ENCODE measurements at places on chromosomes 7 and 10. TPM values are rescaled to one million over a fixed set of nuclear protein-coding genes. Genes with fewer than 3 reads are reported as not detected.

The MSANTD7 gene
- 8.2 TPM for total RNA-seq

The SEMA3C gene
- 19.8 TPM for total RNA-seq

The TPK1 gene
- total RNA-seq: 14.1 TPM

The LYZL1 gene
- total RNA-seq: not detected

The TCERG1L gene
- not detected for total RNA-seq

The SLC39A12 gene
- 0.27 TPM for total RNA-seq

The WBP1L gene
- total RNA-seq: 81.1 TPM

The PTPRN2 gene
- 3.3 TPM for total RNA-seq

The ST8SIA6 gene
- 2.4 TPM for total RNA-seq

The TAS2R41 gene
- 0.69 TPM for total RNA-seq

The ACADSB gene
- 25.5 TPM for total RNA-seq

The LIPJ gene
- not detected for total RNA-seq

The TMEM178B gene
- total RNA-seq: 0.42 TPM

The SCIN gene
- 1.7 TPM for total RNA-seq

The CCDC172 gene
- not detected for total RNA-seq

The C10orf143 gene
- 3.2 TPM for total RNA-seq

The LRIT1 gene
- not detected for total RNA-seq

The CPA4 gene
- total RNA-seq: 1.0 TPM

The OGDHL gene
- total RNA-seq: not detected

The CISD1 gene
- total RNA-seq: 28.8 TPM

The ZMYND11 gene
- 79.7 TPM for total RNA-seq

The LBX1 gene
- total RNA-seq: not detected

The CASP7 gene
- 22.2 TPM for total RNA-seq

The GDF10 gene
- total RNA-seq: 27.5 TPM

The THNSL1 gene
- total RNA-seq: 2.0 TPM

The FAM237B gene
- not detected for total RNA-seq

The PDE6C gene
- not detected for total RNA-seq

The ELN gene
- 556 TPM for total RNA-seq

The ASAH2 gene
- total RNA-seq: 5.2 TPM

The FOXI2 gene
- 0.48 TPM for total RNA-seq

The OR2A1 gene
- total RNA-seq: 0.16 TPM

The TSPAN15 gene
- 12.8 TPM for total RNA-seq

The RTKN2 gene
- 0.29 TPM for total RNA-seq

The AGR2 gene
- total RNA-seq: not detected

The GPR141 gene
- total RNA-seq: 1.2 TPM

The MLXIPL gene
- total RNA-seq: 4.5 TPM

The CPN1 gene
- total RNA-seq: not detected
